Neural crest cell (in vitro differentiated cells): ENCODE measurements at places on chromosomes 12 and 14. TPM values are rescaled to one million over a fixed set of nuclear protein-coding genes. Genes with fewer than 3 reads are reported as not detected.

GRCh38 chr12:113476176-113476986, 4.7 kb upstream of the LHX5 start:
- DNase-seq, result no peak

The OR6C65 gene
- not detected in 2 replicates for total RNA-seq

The APEX1 gene
- 433 and 437 TPM in 2 replicates for total RNA-seq

DNA sequence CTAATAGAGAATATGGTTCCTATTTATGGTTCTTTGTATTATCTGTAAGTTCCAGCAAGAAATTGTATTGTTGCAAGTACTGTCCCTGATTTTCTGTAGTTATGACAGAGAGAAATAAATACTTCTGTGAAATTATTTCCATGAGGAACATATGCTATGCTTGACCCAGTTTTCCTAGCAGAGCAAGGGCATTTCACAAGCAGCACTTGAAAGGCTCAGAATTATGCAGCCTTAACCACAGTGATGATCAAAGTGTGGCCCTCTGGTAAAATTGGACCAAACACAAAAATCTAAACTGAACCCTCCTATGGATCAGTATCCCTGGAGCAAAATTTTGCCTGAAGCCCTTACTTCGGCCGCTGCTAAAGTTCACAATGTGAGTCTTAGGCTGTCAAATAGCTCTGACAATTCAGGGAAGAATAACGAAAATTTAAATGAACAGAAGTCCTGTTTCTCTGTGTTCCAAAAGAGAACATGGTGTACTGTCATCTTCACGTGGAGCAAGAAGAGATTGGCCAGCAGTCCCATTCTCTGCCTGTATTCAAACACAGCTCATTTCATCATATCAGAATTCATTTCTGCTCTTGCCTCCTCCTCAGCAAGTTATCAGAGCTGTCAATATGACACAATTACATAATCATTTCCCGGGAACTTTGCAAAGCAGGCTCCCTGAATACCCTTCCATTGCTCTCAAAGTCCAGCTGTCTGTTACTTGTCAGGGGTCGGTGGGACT, 471.9 kb downstream of the RPS29 start:
- no peak for DNase-seq

DNA sequence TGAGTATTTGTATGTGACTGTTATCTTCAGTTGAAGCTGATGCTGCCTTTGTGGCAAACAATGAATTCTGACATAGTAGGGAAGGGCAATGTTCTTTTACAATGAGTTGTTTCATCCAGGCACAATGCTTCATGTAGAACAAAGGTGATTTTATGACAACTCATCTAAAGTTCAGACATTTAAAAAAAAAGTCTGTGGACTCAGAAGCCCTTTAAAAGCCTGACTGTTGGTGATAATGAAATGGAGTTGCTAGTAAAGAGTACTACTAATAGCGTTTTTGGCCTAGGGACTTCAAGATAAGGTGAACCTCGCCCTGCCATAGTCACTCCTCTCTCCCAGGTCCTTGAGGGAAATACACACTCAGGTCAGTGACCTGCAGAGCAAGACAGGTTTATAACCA, 105.1 kb downstream of the AKAP6 start:
- no peak for DNase-seq

The TMTC1 gene
- total RNA-seq, result 13.1 and 13.2 TPM in 2 replicates

GRCh38 chr12:116294454-116295165, 17.1 kb upstream of the MED13L start:
- DNase-seq, result no peak

GRCh38 chr12:123041811-123042655, 61.6 kb downstream of the ARL6IP4 start:
- no peak for DNase-seq
